ENCODE measurements at places on chromosomes 7 and 10.

GRCh38 chr7:52940481-52940880 is 95.0 kb upstream of the POM121L12 start:
- peak; percentile 11 for DNase-seq

- DNase-seq, result no peak
Observed at GRCh38 chr7:112010994-112011393, 195.2 kb downstream of the DOCK4 start.

DNA sequence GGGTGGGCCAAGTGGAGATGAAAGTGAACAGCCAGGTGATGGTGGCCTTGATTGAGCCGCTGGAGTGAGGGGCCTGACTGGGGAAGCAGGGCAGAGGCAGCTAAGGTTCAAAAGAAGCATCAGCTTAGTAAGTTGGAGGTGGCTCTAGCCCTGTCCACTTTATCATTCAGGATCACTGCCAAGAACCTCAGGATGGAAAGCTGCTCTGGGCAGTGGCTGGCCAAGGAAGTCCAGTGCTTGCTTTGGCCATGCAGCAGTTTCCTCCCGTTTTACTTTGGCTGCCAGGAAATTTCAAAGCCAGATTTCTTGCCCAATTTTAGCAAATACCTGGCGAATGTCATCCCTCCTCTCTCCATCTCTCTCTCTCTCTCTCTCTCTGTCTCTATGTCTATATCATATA is 384.9 kb downstream of the PLXNA4 start:
- no peak for DNase-seq

GRCh38 chr10:74637685-74638084 is 188.7 kb upstream of the KAT6B start:
- DNase-seq, result no peak

DNA sequence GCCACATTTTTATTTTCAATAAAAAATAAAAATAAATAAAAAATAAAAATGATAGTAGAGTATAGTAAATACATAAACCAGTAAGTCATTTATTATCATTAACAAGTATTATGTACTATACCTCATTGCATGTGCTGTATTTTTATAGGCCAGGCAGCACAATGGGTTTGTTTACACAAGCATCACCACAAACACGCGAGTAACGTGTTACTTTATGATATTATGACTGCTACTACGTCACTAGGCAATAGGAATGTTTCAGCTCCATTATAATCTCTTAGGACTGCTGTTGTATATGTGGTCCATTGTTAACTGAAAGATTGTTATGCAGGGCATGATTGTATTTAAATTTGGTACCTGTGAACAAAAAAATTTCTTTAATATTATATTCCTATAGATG is 20.8 kb upstream of the SDHAF3 start:
- no peak for DNase-seq

DNA sequence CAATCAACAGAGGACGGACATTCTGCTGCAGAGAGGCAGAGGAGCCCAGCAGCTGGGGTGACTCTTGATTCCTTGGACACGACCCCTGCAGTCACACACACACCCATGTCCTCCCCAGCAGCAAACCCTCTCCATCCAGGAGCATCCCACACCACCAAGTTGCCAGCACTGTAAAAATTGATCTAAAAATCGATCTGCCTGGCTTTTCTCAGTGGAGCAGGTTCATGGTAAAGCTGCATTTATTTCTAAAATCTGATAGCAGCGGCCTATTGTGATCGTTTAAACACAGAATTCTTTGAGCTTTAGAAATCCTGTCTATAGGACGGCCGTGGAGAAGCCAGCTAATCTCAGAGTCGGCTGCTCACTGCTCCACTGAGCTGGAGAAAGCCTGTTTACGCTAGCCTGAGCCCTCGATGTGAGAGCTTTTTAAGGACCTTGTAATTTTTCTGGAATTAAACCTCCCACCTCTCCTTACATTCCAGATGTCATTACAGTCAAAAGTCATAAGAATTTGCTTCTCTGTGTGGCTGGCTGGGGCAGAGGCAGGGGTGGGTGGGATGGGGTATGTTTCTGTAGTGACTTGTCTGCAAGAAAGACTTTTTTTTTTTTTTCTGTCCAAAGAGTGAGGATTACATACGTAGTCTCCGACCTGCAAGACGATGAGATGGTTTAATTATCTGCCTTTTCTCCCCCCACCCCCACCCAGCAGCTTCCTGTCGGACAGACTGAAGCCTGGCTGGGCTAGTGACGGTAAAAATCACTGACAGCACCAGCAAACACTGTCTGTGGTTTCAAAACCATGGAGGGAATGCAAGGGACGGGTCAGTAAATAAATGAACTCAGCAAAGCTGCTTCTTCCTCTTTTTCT is 31.6 kb downstream of the TRIM8 start:
- DNase-seq, result peak; percentile 97

GRCh38 chr10:62662486-62662885 is 142.0 kb upstream of the ADO start:
- DNase-seq, result no peak
